ENCODE measurements at places on chromosomes 7 and 10.

GRCh38 chr10:49605216-49605938, 4.7 kb upstream of the SLC18A3 start:
- DNase-seq = no peak

GRCh38 chr7:2214636-2215035, 18.1 kb downstream of the MAD1L1 start:
- DNase-seq = no peak

DNA sequence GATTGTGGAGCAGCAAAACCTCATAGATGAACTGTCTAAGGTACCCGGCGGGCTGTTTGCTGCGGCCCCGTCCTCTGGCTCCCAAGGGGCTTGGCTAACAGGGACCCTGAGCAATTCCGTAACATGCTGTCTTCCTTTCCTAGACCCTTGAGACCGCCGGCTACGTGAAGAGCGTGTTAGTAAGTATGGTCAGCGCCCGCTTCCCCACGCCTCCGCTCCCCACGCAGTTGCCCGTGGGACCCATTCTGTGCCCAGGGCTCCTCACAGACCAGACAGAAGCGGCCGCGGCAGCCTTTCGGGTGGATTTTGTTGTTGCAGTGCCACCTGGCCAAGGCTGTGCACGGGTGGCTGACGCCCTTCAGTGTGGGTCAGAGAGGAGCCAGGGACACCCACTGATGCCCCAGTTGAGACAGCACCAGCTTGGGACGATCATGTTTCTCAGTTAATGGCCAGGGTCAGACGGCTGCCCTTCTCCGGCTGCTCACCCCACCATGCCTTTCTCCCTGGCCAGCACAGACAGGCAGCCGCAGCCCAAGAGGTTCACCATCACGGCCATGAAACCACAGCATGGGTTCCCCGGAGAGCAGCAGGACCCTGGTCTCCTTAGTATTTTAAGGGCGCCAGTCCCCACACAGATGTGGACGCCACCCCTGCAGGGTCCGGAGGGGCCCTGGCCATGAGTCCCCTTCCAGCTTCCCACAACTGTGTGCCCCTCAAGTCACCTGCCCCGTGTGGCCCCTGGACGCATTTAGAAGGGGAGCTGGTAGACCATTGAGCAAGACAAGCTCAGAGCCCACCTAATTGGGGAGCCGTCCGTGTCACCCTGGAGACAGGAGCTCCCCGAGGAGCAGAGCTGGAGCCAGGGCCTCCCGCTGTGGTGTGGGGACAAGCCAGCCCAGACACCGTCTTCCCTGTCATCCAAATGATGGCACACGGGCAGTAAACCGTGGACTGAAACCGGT, 49.4 kb upstream of the DPYSL4 start:
- no peak for DNase-seq

DNA sequence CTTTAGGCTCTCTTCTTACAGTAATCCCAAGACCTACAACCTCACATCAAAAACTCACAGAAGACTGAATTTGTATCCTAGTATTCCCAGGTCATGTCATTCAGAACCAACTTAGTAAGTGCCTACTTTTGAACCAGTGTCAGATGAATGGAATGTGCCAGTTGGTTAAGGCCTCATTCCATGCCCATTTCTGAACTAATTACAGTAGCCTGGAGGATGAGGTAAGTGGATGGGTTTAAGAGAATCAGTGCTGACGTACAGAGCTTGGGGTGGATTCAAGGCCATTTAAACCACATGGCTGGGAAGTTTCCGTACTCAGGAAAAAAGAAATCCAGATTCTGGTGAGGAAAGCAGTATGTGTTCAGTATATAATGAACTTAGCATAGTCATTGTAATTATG, 21.9 kb upstream of the FOXP2 start:
- no peak for DNase-seq

DNA sequence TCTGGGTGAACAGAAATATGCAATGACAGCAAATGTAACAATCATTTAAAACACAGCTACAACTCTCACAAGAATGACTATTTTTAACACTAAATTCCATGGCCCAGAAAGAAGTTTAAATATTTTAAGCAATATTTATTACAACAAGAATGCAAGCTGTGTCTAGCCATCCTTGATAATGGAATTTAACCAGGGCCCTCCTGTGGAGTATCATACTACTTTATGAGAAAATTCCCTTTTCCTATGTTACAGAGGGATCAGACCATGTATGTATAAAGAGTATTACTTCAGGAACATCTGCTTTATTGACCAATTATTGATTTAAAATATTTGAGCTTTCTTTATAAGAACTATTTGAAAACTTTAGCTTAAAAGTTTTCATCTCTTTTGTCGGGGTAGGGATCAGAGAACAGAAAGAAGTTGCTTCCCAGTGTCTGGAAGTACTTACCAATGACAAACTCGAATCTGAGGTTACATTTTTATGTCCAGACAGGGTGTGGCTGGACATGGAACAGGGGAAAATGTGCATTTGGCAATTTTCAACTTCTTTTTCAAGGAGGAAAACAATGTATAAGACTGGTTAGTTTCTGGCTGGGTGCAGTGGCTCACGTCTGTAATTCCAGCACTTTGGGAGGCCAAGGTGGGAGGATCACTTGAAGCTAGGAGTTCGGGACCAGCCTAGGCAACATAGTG, 48.3 kb upstream of the NRBF2 start:
- no peak for DNase-seq

DNA sequence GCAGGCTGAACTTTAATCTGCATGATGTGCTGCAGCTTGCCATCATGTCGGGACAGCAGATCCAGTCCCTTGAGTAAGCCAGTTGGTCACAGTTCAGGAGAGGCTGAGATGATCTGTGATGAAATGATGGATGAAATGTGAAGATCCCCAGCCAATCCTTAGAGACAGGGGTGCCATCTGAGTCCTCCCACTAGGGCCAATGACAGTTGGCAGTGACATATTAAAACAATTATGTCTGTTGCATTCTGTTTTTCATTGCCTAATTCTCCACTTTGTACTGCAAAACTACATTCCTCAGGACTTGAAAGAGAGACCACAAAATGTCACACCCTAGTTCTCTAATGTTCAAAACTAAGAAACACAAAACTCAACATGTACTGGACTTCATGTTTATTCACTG, 66.3 kb upstream of the CAV2 start:
- no peak for DNase-seq

GRCh38 chr7:55070271-55070743, 51.5 kb downstream of the EGFR start:
- DNase-seq = no peak

DNA sequence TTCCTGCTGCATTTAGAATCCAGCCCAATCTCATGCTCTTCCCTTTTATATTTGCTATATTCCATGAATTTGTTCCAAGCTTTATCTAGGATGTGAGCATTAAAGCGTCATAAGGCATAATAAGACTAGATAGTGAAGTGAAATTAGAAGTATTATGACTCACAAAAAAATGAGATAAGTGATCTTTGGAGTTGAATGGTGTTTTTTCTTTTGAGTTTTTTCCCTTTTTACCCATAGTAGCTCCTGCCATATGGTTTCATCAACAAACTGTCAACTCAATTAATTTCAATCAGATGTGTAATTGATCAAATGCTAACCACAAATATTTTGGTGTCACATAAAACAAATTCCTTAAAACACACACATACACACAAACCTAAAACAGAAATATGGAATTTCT, 17.0 kb downstream of the KLHDC10 start:
- DNase-seq = no peak

- no peak for DNase-seq
These were observed 32.4 kb downstream of the KMT2E start for GRCh38 chr7:105046414-105046813.

GRCh38 chr10:17409170-17409733, 45.1 kb downstream of the ST8SIA6 start:
- no peak for DNase-seq

- DNase-seq = peak; percentile 25
These were observed 816 bp downstream of the TECPR1 start for GRCh38 chr7:98251231-98251600.

- no peak for DNase-seq
These were observed 95.4 kb downstream of the HIPK2 start for GRCh38 chr7:139682136-139683013.

DNA sequence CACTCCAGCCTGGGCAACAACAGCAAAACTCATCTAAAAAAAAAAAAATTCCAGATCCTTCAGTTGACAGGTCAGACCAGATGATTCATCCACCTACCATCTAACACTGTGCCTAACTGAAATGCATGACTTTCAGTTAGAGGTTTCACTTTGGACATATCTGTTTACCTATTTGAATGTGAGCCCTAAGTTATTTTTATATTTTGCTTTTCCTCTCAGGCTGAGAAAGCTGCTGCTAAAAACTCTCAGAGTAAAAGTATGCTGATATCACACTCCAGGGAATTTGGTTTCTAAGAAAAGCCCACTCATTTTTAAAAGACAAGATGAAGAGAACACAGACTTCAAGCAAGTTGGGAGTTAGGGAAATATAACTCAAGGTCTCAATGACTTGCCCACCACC, 126.0 kb downstream of the SGMS1 start:
- no peak for DNase-seq

- no peak for DNase-seq
These were observed 16.7 kb downstream of the SUGCT start for GRCh38 chr7:40151504-40151903.

- no peak for DNase-seq
These were observed 590.0 kb upstream of the SEMA3D start for GRCh38 chr7:85776691-85777345.

- no peak for DNase-seq
These were observed 84.2 kb upstream of the FRMD4A start for GRCh38 chr10:14414901-14415300.

- DNase-seq = no peak
These were observed 125.2 kb upstream of the RET start for GRCh38 chr10:42951486-42952251.

DNA sequence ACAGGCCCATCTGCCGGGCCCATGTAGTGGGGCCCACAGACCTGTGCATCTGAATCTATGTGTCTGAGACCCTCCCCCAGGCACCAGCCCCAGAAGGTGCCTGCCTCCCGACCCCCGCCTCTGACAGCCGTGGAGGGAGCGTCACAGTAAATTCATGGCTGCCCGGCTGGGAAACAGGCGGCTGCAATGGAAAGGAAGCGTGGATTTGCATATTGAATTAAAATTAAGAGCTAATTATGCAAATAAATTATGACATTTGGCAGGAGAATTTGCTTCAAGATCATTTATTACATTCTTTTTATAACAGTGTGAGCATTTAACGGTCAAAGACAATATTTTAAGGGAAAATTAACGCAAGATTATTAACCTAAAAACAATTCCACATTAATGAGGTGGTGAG, 92.3 kb downstream of the HIF1AN start:
- no peak for DNase-seq

- no peak for DNase-seq
These were observed 1.2 kb downstream of the MLXIPL start for GRCh38 chr7:73622909-73623797.

GRCh38 chr7:104656467-104656866, 328.1 kb downstream of the LHFPL3 start:
- DNase-seq = no peak

GRCh38 chr7:8739837-8740236, 306.4 kb downstream of the NXPH1 start:
- no peak for DNase-seq

DNA sequence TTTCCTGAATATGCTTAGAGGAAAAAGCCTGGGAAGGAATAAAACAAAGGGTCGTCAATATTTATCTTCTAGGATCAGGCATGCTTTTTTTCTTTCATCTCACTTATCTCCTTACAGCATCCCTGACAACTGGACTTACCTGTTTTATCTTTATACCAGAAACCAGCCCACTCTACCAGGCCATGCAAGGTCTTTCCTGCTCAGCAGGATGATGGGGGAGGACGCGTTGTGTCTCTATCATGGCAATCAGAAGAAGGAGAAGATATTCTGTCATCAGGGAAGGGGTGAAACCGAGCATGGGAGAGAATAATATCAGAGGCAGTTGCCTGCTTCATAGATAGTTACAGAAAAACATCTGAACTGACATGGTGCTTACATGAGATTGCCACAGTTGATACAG, 445.6 kb downstream of the DPP6 start:
- no peak for DNase-seq

GRCh38 chr7:41046776-41047175, 656.1 kb downstream of the INHBA start:
- no peak for DNase-seq

GRCh38 chr7:4880218-4880617, 3.3 kb downstream of the RADIL start:
- no peak for DNase-seq

GRCh38 chr7:114687238-114687637, 234.7 kb upstream of the MDFIC start:
- DNase-seq = no peak

DNA sequence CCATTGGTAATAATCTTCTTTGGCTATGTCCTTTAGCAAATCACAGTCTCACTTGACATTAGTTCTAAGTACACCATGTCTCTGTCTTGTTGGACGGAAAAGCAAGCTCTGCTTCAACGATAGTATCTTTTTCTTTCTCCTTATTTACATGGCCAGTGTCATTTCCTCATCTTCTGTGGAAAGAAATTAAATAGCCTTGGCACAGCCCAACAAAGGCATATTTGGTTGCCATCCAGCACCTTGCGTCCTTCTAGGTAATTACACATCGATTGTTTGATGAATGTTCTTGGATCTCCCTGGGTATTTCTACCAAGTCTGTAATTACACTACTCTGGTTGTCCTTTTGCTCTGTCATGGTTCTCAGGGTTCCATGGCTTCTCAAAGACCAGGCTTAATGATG, 183.1 kb downstream of the CHN2 start:
- no peak for DNase-seq

- DNase-seq = no peak
These were observed 165.3 kb downstream of the NRG3 start for GRCh38 chr10:82040336-82040735.

DNA sequence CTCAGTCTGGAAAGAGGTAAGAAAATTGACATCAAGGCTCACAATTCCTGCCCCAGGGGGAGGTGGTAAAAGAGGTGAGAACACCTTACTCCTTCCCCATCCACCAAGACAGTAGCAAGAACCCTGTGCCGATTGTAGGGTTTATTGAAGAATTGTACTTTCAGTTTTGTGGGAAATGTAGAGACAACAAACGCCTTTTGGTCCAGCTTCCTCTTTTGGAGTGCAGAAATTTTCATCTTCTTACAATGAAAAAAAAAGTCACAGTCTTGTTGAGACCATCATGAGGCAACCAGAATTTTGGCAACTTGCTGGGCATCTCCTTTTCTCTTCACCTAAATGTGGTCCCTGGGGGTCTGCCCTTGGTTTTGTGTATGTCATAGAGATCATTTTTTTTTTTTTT, 217.7 kb downstream of the TMEM178B start:
- no peak for DNase-seq

- no peak for DNase-seq
These were observed 112.8 kb downstream of the LARP4B start for GRCh38 chr10:818526-819220.

DNA sequence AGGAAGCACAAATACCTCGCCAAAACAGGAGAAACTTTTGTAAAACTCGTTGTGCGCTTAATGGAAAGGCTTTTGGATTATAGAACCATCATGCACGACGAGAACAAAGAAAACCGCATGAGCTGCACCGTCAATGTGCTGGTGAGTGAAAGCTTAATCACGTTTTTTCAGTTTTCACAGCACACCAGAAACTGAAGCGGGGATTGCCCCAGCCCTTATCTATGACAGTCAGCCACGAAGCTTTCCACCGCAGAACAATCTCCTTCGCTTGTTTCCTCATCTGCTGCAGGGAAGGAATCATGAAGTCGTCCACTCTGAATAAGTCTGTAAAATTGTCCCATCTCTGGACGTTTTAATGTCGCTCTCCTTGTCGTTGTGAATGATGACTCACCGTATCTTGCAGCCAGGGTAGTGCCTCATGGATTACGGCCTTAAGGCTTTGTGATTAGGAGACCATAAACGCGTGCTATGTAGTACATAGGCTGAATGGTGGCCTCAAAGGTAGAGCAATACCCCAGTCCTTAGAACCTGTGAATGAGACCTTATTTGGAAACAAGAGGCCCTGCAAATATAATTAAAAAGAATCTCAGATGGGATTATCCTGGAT, 174.9 kb upstream of the NPS start:
- no peak for DNase-seq

All from activated T-helper 1 cell treated with Interleukin-2 at 50 U/mL for 16 hours (primary cell).